ENCODE measurements at places on chromosomes 16 and 17.

DNA sequence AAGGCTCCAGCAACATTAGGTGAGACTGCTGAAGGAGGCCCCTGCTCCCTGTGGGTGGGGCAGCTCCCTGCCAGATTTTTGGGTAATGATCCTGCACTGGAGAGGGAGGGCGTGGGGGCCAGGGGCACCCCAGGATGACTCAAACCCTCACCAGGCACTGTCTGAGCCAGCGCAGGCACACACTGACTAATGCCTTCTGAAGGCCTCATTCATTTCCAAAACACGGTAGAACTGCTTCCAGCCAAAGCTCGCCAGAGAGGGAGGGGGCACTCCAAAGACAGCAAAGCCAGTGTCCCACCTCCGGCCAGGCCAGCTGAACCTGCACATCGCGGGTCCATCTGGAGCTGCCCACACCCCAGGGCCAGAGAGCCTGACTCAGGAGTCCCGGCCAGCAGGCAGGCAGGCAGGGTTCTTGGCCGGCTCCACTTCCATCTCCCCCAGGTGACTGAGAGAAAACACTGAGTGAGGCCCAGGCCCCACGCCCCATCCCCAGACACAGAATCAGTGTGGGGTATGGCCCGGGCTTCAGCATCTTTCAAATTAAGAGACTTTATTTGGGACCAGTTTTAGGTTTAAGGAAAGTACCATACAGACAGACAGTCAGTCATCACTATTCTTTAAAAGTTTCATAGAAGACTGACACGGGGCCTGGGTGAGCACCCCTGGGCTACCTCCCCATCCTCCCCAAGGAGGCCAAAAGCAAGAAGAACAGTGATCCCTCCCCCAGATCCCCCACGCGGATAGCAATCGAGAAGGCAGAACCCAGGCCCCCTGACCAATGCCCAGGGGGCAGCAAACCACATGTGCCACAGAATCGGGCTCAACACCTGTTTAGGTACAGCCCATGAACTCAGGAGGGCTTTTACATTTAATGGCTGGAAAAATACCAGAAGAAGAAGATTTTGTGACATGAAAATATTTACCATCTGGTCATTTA, 2.3 kb downstream of the PIEZO1 start:
- no peak for DNase-seq

DNA sequence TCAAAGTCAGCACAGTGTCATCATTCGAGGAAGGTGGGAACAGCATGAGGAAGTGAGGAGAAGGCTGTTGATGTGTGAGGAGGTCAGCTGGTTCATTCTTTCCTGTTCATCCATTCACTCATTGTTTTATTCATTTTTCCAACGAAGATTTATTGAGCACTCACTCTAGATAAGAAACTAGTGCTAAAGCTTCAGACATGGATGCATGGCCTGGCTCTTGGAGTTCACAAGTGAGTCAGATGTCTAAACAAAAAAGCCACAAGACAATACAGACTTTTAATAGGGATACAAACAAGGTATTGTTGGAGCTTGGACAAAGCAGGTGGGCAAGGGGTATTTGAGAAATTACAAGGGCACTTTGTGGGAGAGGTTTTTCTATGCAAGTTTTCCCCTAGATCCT, 31.3 kb upstream of the MPHOSPH6 start:
- DNase-seq, result no peak

- DNase-seq, result no peak
Observed at GRCh38 chr17:13609941-13610340, 8.2 kb upstream of the HS3ST3A1 start.

- DNase-seq, result no peak
Observed at GRCh38 chr17:74241431-74241830, 28.1 kb downstream of the TTYH2 start.

- no peak for DNase-seq
Observed at GRCh38 chr16:89020068-89020924, 43.3 kb upstream of the CBFA2T3 start.

DNA sequence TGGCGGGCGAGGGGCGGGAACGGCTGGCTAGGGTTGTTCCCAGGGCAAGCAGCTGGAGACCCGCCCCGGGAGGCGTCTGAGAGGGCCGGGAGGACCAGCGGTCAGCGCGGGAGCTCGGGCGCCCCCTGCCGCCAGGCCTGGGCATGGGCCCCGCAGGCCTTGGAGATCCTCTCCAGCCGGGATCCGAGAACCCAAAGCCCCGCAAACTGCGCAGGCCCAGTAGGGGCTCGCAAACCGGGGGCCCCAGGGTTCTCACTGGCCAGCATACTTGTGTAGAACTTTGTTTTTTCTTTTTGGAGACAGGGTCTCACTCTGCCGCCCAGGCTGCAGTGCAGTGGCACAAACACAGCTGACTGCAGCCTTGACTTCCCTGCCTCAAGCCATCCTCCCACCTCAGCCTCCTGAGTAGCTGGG, 20.8 kb upstream of the ZNF423 start:
- no peak for DNase-seq

DNA sequence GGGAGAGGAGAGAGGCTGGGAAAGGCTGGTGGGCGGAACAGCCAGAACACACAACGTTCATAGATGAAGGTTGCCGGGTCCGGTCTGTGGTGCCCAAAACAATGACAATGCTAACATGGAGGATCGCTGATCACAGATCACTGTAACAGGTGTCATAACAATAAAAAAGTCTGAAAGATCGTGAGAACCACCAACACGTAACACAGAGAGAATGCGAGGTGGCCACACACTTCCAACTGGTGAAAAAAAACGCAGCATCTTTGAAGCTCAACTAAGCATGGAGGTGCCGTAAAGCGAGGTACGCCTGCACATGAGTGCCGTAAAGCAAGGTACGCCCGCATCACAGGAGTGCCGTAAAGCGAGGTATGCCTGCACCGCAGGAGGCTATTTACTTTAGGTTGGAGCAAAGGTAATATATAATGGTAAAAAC, 42.3 kb downstream of the ABR start:
- DNase-seq, result no peak

DNA sequence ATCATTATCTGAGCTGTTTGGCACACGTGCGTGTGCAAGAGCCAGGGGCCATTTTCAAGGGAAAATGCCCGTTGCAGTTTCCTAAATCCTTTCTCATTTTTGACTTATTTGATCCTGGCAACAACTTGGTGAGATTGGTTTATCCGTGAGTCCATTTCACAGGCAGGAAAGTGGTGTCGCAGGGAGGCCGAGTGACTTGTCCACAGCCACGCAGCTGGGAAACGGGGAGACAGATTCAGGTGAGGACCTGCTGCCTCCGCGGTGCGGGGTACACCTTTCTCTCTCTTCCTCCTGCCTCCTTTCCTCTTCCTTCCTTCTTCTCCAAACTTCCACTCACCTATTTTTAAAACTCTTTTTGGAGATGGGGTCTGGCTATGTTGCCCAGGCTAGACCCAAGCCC, 46.3 kb upstream of the ZCCHC14 start:
- no peak for DNase-seq

DNA sequence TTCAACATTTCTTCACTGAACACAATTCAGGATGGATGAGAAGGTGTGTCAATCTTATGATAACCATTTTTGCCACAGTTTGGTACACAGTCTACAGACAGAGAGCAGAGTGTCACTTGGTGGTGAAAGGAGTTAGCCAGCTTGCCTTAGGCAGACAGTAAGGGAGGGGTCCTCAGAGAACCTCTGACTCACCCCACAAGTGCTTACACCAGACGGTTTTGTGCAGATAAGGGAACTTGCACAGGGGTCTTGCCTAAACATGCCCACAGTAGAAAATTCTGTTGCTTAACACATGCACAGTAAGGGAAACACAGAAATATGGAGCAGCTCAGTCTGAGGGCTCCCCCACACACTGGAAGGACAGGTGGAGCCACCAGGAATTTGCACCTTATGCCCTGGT, 204.5 kb upstream of the CDH8 start:
- DNase-seq, result no peak

GRCh38 chr16:79801646-79802045, 201.1 kb upstream of the MAF start:
- DNase-seq, result no peak

- DNase-seq, result no peak
Observed at GRCh38 chr17:31289790-31290189, 7.2 kb downstream of the OMG start.

- no peak for DNase-seq
Observed at GRCh38 chr17:51742571-51742970, 415.9 kb downstream of the CA10 start.

GRCh38 chr17:67124450-67125148, 80.2 kb downstream of the CACNG1 start:
- DNase-seq, result no peak

- DNase-seq, result no peak
Observed at GRCh38 chr16:12826559-12826958, 22.9 kb upstream of the CPPED1 start.

- no peak for DNase-seq
Observed at GRCh38 chr16:49129935-49130334, 151.7 kb downstream of the CBLN1 start.

GRCh38 chr17:34675143-34675542, 95.8 kb downstream of the TMEM132E start:
- DNase-seq, result no peak

DNA sequence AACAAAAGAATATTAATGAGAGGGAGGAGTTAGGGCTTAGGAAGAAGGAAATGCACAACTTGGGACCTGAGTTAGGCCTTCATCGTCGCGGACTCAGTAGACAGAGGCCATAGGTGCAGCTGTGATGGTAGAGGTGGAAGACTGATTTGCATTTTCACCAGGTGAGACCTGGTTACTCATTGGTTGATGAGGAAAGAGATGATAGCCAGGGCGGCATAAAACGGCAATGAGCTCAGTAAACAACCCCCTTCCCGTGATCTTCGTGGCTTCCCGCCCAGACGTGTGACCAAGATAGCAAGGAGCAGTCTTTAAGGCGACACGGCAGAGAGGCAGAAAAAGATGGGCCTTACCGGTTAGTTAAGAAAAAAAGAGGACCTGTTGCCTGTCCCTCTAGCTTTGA, at the start of gene TMC5:
TMC5 (plus strand) TSS at position 244 of the 400 bp plus-strand sequence. CDS start 22,156 bp downstream, outside the sequence.
- no peak for DNase-seq

DNA sequence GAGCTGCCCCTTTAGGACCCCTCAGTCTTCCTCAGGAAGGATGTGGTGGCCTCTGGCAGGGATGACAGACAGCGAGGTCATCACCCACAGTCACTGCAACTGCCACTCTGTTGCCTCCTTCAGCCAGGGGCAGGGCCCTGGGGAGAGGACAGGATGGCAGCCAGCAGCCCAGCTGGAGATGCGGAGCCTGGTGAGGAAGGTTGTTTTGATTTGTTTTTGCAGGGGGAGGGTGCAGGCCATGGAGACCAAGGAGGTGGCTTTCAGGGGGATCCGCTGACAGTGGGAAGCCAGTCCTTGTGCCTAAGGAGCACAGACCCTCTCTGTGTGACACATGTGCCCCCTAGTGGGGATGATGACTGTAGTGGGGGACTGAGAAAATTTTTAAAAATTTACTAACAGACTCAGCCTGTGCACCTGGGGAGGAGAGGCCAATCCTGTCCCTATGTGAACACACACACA, 7.4 kb downstream of the PRCD start:
- no peak for DNase-seq

DNA sequence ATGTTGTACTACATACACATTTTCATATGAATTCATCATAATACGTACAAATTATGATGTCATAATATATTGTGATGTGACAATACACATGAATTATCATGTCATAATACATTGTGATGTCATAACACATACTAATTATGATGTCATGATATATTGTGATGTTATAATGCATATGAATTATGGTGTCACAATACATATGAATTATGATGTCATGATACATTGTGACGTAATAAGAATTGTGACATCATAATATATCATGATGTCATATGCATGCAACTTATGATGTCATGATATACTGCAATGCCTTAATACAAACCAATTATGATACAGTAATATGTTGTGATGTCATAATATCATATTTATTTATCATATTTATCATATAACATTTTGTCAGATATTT, 2074.3 kb downstream of the TP53TG3F start:
- DNase-seq, result no peak

DNA sequence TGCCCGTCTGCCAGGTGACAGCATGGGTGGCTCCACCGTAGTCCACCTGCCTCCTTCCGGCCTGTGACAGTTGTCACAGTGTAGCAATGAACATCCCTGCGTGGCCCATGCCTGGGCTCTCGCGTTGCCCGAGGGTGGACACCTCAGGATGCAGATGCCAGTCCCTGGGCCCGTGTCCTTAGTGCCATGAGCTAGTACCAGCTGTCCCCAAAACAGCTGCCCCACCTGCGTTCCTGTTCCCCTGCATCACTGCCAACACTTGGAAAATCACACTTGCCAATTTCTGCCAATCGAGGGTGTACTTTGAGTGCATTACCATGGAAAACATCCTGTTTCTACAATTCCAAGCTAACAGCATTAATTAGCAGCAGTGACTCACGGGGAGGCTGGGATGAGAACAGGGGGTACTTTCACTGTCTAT, 9.0 kb upstream of the C16orf95 start:
- DNase-seq, result no peak

DNA sequence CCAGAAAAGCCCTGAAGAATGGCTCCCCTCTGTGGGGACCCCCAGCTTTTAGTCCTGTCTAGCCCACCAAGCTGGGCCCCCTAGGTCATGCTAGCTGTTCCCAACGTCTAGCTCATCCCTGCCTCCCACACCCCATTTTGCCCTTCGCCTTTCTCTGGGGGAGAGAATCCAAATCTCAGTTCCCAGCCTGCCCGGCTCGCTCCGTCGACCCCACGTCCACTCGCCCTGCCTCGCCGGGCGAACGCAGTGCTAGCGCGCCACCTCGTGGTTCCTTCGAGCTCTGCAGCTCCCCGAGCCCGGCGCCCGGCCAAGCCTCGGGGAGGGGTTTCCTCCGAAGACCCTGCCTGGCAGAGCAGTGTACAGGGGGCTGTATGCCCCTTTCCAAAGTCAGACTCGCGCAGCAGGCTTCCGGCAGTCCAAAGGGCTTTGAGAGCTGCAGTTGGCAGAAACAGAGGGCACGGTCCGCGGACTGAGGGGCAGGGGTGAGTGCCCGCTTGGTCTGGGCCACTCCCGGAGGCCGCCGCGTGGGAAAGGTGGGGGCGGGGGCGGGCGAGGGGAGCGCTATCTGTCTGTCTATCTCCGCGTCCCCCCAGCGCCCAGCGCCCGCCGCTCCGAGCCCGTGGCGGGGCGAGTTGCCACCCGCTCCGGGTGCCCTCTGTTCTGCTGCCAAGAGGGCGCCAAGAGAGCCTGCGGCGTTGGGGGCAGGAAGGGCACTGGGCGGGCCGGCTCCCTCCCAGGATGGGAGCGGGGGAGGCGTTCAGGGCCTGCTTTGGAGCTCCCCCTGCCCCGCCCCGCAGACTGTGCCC, 1.7 kb upstream of the DLX3 start:
- DNase-seq, result no peak

DNA sequence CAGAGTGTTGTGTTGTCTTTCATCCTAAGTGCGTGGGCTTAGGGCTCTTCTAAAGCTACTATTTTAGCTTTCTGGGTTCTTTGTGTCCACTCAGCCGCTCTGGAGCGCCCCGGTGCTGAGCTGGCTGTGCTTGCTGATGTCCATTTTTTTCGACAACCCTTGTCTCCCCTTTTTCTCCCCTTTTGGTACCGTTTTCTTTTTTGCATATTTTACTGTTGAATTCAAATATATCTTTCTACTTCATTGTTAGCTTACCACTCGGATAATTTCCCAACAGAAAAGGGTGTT, 1.2 kb downstream of the SRRM2 start:
- no peak for DNase-seq
